Heart left ventricle (tissue), 16 donors: ENCODE measurements at places on chromosomes 11 and 22. TPM values are rescaled to one million over a fixed set of nuclear protein-coding genes. Genes with fewer than 3 reads are reported as not detected.

- DNase-seq, result no peak
These were observed 13.0 kb upstream of the GLYATL1 start for GRCh38 chr11:58926251-58926650.

DNA sequence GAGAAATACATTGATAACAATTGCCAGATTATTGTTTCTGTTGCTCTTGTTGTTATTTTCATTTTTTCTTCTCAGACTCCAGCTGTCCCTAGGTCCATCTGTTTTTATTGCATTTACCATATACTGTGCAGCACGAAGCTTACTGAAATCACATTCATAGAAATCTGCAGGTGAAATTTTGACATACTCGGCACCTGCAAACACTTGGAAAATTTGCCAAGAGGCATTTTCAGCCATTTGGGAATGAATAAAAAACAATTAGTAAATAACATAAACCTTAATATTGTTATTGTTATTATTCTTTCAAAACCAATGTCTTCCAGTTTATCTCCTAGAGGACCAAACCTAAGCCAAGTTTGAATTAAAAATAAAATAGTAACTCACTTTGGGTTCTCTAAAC lies 2357.2 kb downstream of the LRRC4C start:
- no peak for DNase-seq

DNA sequence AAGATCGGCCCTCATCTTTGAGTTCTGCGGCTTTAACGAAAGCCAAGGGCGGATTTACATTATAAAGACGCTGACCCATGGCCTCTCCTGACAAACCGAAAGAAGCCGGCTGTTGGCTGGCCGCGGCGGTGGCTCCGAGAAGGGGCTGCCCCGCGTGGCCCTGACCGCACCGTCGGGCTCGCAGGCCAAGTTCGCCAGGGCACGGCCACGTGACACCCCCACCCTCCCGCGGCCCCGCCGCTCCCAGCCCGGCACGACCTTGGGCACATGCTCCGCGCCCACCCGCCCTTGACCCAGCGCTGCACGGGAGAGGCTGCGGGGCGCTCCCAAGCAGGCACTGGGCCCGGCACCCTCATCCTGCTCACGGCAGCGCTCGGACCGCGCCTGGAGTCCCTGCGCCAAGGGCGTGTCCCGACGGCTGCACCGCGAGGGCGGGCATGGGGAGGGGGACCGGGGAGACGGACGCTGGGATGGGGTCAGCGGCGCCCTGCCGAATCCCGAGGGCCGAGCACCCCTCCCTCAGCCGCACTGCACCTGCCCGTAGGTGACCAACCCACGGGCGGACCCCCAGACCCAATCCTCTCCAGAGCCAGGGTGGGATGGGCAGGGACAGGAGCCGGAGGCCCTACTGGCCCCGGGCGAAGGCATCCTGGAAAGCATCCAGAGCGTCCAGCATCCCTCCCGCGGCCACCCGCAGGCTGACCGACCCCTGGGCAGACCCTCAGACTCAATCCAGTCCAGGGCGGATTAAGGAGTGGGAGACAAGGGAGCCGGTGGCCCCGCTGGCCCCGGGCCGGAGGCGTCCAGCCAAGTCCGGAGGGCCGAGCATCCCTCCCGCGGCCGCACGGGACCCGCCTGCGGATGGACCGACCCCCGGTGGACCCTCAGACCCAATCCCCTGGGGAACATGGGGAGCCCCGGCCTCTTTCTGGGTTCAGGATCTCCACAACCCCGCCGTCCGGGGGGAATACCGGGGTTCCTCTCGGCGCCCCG lies 759 bp downstream of the CPT1A start:
- DNase-seq, result peak; percentile 57

GRCh38 chr11:22582151-22582410 lies 43.5 kb downstream of the FANCF start:
- DNase-seq, result no peak

GRCh38 chr11:14642453-14642852 lies 1.2 kb upstream of the PDE3B start:
- DNase-seq, result no peak

The GDPD4 gene
- polyA plus RNA-seq, result 0.19 TPM
